ENCODE measurements at places on chromosomes 7 and 10.

DNA sequence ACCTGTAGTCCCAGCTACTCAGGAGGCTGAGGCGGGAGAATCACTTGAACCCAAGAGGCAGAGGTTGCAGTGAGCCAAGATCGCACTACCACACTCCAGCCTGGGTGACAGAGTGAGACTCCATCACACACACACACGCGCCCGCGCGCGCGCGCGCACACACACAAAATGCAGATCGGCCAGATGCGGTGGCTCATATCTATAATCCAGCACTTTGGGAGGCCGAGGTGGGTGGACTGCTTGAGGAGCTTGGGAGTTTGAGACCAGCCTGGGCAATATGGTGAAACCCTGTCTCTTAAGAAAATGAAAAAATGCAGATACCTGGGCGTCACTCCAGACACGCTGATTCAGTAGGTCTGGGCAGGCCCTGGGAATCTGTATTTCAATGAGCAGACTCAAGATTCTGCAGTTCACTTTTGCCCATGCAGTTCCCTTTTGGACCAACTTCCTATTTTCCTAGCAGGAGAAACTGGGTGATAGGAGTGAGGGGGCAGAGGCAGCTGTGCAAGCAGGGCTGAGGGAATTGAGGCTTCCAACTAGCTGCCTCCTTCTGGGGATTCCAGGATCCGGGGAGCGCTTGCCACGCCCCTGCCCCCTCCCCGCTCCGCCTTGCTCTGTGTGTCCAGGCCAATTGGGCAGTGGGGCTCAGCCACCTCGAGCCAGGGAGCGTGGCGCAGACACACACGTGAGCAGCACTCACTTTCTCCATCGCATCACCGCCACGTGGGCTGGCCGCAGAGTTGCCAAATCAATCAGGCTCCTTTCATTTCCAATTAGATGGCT lies 173.6 kb downstream of the SH3PXD2A start:
- no peak for DNase-seq

GRCh38 chr7:12578930-12579640 lies 8.6 kb downstream of the SCIN start:
- no peak for DNase-seq

GRCh38 chr10:130121486-130122079 lies 11.0 kb upstream of the C10orf143 start:
- DNase-seq: no peak

GRCh38 chr10:59865101-59865500 lies 41.3 kb downstream of the CCDC6 start:
- peak; percentile 69 for DNase-seq

DNA sequence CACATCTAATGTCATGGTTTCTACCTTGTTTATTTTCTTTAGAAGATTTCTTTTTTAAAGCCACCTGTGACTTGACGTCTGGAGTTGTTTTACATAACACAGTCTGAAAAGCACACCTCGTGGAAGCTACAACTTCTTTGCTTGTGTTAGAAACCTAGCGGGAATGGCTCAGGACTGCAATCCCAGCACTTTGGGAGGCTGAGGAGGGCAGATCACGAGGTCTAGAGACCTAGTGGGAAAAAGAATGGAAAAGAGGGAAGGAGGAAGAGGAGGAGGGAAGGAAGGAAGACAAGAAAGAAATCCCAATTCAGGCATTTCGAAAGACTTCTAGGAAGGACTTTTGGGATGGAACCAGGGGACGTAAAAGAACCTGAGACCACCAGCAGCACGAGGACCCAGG lies 146.3 kb upstream of the CELF2 start:
- no peak for DNase-seq

DNA sequence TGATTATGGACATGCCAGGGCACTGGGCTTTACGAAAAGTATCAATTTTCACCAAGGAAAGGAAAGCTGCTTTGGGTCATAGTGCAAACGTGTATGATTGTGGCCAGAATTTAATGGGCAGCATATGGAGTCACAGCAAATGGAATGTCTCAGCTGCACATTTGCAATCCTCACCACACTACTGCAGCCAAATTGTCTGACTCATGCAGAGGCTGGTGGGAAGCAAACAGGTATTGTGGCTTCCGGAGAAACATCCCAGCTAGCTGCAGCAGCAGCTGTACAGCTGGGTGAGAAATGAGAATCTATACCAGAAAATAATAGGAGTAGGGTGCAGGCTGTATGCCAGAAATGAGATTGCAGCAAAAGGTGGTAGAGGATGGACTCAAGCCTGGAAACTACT lies 374.7 kb upstream of the VWC2 start:
- no peak for DNase-seq

- no peak for DNase-seq
Observed at GRCh38 chr7:91046322-91047089, 217.7 kb upstream of the FZD1 start.

DNA sequence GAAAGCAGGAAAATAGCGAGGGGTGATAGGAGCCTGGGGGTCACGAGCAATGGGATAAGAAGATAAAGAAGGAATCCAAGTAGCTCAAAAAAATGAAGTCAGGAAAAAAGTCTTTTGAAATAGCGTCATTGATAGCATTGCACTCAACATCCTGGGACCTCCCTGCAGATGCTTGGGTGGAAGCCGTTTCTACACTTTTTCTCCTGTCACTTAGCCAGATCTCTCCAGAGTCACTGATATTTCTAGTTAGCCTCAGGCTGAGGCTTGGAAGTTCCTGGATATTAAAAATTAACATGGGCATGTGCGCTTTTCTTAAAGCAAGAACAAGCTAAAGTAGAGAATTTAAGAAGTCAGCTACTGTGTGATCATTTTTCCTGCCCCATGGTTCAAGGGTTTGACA lies 39.5 kb upstream of the CHST15 start:
- no peak for DNase-seq

DNA sequence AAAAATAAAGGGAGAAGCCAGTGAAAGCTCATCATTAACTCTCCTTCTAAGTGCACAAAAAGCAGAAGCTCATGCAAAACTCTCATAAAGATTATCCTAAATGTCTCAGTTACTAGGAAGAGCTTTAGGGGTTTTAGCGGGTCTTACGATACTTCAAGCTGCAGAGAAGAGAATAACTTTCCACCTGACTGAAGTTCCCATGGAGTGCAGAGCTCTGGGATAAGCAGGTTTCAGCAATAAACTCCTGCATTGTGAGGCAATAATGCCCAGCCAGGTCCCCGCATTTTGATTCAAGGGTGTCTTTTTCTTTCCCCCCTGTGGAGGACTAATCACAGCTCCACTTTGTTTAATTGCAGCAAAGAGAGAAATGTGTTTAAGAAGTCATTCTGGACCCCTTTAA lies 241.9 kb upstream of the SP8 start:
- DNase-seq: no peak

GRCh38 chr7:117210397-117210796 lies 112.5 kb downstream of the WNT2 start:
- DNase-seq: no peak

DNA sequence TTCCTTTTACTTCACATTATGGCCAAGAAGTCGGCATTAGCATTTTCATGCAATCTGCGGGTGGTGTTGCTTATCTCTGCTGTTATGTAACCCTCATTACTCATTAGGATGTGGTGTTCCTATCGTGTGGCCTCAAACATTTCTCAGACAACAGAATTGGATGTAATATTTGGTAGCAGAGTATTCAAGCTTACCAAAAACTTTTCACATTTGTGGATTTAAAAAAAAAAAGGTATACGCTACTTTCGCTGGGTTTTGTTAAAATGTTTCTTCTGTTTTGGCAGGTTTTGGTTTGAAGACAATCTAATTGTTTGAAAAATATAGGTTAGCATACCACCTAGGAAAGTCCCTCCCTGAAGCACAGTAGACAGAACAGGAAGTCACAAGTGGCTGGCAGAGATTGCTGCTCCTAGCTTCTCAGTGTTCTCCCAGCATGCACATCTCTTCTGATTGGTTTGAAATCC lies 128.8 kb downstream of the GATA3 start:
- no peak for DNase-seq

GRCh38 chr7:69739931-69740431 lies 141.7 kb downstream of the AUTS2 start:
- peak; percentile 10 for DNase-seq

GRCh38 chr10:100895346-100895745 lies 17.4 kb upstream of the SLF2 start:
- DNase-seq: peak; percentile 68

DNA sequence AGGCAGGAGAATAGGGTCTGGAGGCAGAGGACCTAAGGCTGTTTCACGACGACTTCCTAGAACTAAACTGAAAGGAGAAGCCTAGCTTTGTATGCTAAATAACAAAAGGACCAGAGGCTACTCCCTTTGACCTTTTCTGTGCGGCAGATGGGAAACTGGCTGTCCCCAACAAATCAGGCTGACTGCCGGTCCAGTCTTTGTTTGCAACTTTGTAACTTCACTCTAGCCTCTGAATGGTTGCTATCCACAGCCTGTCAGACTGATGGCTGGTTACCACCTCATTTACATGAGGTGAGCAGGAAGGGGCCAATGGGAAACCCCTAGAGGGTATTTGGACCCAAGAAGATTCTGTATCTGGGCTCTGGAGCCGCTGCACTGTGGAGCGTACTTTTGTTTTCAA lies 132.6 kb upstream of the SHH start:
- no peak for DNase-seq

DNA sequence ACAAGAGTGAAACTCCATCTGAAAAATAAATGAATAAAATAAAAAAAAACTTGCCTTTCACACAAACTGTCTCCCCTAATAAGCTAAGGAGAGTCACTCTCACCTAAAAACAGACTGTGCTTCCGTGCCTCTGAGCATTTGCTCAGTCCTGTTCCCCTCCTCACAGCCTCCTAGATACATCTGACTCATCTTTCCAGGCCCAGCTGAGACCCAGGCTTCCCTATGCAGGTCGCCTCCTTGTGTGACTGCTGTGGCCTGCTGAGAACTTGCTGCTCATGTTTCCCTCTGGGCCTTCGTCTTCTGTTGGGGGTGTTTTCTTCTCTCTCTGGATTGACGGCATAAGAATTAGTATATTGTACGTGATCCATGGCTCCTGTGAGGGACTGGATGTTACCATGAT lies 777.7 kb downstream of the LRMDA start:
- no peak for DNase-seq

DNA sequence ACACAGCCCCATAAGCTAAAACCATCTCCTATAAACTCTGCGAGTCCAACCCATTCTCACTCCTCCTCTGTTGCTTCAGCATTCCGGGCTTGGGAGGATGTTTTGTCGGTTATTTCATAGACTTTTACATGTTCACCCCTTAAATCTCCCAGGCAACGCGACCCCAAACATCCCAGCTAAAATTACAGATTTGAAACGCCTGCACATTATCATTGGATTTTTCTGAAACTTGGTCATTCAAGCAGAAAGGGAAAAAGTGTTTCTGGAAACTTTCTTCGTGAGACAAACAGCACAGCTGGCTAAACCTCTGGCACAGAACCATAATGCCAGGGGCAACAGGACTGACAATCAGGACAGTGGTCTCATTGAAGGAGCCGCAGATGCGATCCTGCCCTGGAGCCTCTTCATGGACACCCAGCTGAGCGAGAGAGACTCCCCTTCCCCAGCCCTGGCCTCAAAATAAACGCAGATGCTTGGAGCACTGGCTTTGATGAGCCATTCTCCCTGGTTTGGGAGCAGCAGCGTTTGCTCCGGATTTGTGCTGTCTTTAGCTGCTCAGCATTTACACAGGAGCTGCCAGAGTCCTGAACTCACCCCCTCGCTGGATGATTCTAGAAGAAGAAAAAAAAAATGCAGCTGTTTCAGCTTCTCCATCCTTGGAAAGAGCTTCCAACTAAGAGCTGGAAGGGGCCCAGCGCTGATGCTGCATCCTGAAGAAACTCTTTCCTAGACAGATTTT lies 30.1 kb downstream of the AFAP1L2 start:
- peak; percentile 46 for DNase-seq

GRCh38 chr7:24948739-24949138 lies 31.2 kb downstream of the OSBPL3 start:
- DNase-seq: no peak

GRCh38 chr10:88115407-88115806 lies 252.0 kb downstream of the PTEN start:
- DNase-seq: no peak
